Neural crest cell (in vitro differentiated cells): ENCODE measurements at places on chromosomes 6 and 20. TPM values are rescaled to one million over a fixed set of nuclear protein-coding genes. Genes with fewer than 3 reads are reported as not detected.

DNA sequence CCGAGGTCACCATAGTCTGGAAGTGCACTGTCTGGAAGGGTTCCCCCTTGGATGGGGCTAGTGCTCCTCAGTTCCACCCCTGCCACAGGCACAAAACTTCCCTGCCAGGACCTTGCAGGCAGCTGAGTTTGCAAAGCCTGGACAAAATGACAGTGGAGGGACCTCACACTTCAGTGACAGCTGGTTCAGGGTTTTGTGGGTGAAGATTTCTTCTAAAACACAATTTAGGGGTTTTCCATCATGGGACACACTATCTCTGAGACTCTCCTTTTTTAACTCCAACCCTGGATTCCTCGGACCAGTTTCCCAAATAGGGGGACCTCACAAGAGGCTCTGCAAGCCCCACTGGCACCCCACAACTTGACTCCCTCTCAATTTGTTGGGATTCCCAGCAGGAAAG lies 33.6 kb upstream of the PREX1 start:
- H3K4me1 ChIP-seq: peaks cover 14% of the 10 kb centered on the region
- H3K27ac ChIP-seq: no peak overlapping the region
- H3K4me3 ChIP-seq: no peak overlapping the region
- no peaks in the 10 kb centered on the region for H3K27me3 ChIP-seq
- DNase-seq: no peak

Gene HLA-DMA
- total RNA-seq: 0.89 and 1.7 TPM in 2 replicates

Gene TRAPPC3L
- total RNA-seq: not detected in 2 replicates

DNA sequence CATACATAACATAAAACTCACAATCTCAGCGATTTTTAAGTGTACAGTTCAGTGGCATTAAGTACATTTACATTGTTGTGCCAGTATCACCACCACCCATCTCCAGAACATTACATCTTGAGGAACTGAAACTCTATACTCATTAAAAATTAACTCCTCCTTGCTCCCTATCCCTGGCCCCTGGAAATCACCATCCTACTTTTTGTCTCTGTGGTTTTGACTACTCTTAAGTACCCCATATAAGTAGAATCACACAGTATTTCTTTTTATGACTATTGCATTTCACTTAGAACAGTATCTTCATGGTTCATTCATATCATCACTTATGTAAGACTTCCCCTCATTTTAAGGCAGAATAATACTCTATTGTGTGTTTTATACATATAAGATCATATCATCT lies 1108.1 kb downstream of the GRIK2 start:
- H3K36me3 ChIP-seq: no peaks in the 10 kb centered on the region
- H3K27me3 ChIP-seq: no peaks in the 10 kb centered on the region
- no peak overlapping the region for H3K4me3 ChIP-seq
- DNase-seq: no peak
- H3K27ac ChIP-seq: no peak overlapping the region
- H3K4me1 ChIP-seq: no peaks in the 10 kb centered on the region

DNA sequence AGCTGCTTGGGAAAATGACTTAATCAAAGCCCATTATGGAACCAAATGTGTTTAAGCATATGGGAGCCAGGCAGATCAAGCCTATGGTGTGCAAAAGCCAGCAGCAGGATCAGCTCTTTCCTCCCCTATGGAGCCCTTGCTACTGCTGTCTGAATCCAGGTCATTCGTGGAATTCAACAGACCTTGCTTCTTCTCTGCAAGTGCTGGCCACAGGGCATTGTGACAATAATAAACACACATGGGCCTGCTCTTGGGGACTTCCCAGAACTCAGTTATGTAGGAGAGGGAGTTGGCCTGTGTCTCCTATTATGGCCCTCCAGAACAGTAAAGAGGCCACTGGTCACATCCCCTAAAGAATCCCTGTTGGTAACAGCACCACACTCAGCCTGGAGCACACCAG lies 18.6 kb downstream of the GFOD1 start:
- no peak for DNase-seq
- no peak overlapping the region for H3K27ac ChIP-seq
- H3K27me3 ChIP-seq: no peaks in the 10 kb centered on the region
- no peaks in the 10 kb centered on the region for H3K36me3 ChIP-seq
- no peak overlapping the region for H3K4me3 ChIP-seq

DNA sequence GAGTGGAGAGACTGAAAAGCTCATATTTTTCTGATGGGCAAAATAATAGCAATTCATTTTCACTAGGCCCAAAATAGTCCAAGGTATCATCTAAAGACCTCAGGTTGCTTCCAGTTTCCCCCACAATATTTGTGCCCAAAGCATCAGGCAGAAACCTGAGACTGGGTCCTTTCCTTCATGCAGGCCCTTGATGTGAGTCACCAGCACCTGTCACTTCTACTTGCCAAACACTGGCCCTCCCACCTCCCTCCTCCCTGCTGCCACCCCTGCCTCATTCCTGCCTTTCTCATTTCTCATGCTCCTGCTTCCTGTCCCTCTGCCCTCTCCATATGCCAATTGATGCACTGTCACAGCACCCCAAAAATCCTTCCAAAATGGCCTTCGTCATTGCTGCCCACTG lies 230.4 kb upstream of the CST7 start:
- H3K4me3 ChIP-seq: no peak overlapping the region
- DNase-seq: no peak
- peaks cover 4% of the 10 kb centered on the region for H3K36me3 ChIP-seq
- peaks cover 29% of the 10 kb centered on the region for H3K27me3 ChIP-seq
- H3K27ac ChIP-seq: no peak overlapping the region
- H3K4me1 ChIP-seq: peaks cover 10% of the 10 kb centered on the region

GRCh38 chr20:41482647-41483552 lies 116.3 kb upstream of the EMILIN3 start:
- H3K27me3 ChIP-seq: no peaks in the 10 kb centered on the region
- H3K4me1 ChIP-seq: no peaks in the 10 kb centered on the region
- peaks cover 28% of the 10 kb centered on the region for H3K36me3 ChIP-seq
- no peak for DNase-seq

DNA sequence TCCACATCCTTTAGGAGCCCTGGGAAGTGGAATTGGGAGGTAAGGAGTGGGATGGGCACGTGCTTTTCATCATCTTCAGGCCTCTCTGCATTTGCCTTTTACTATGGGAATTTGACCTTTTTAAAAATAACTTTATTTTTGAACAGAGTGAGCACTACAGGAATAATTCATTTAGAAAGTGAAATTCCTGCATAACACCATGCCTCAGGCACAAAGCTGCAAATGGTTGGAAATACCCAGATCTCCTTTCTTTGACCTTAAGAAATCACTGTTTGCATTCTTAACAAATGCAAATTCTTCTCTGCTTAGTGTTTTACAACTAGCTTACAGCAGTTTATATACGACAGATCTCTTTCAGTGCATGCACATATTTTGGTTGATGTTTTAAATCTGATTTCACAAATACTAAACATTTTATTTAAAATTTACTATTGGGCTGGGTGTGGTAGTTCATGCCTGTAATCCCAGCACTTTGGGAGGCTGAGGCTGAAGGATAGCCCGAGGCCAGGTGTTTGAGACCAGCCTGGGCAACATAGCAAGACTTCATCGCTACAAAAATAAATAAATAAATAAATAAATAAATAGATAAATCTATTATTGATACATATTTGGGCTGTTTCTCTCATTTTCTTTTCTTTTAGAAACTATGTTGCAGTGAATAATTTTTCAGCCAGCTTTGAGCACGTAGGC lies 24.5 kb downstream of the CST8 start:
- H3K4me1 ChIP-seq: peaks cover 15% of the 10 kb centered on the region
- no peak overlapping the region for H3K4me3 ChIP-seq
- no peak for DNase-seq

DNA sequence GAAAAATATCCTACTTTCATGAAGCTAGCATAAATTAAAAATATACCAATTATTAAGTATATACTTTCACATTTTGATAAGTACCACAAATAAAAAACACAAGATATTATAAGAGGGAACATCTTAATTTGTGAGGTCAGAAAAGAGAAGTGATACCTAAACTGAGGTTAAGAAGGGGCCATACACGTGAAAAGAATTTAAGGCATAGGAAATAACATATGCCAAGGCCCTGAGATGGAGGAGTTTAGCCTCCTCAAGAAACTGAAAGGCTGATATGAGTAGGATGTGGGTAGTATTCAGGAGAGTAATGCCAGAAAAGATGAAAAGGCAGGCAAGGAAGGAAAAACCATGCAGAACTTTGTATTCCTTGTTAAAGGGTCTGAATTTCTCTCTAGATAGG lies 116.6 kb upstream of the HTR1E start:
- no peak for DNase-seq
- no peak overlapping the region for H3K4me3 ChIP-seq
- no peaks in the 10 kb centered on the region for H3K36me3 ChIP-seq
- no peaks in the 10 kb centered on the region for H3K27me3 ChIP-seq

DNA sequence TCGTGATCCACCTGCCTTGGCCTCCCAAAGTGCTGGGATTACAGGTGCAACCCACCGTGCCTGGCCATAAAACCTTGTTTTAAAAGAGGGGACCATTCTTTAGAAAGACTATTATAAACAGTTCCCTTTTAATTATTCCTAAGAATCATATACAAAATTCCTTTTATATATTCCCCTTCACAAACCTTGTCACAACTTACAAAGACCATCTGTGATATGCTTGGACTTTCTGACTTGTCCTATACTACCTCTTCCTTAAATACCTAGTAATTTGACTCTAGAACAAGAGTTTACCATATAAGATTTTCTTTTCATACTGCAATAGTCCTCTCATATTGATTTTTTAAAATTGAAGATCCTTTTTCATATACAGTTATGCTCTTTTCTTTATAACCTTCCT lies 135.8 kb upstream of the PRSS16 start:
- peaks cover 9% of the 10 kb centered on the region for H3K36me3 ChIP-seq
- H3K4me3 ChIP-seq: no peak overlapping the region
- no peaks in the 10 kb centered on the region for H3K4me1 ChIP-seq
- H3K27ac ChIP-seq: no peak overlapping the region

- peaks cover 5% of the 10 kb centered on the region for H3K4me1 ChIP-seq
- DNase-seq: no peak
- H3K4me3 ChIP-seq: no peak overlapping the region
- no peak overlapping the region for H3K27ac ChIP-seq
- H3K36me3 ChIP-seq: no peaks in the 10 kb centered on the region
- H3K27me3 ChIP-seq: no peaks in the 10 kb centered on the region
Measured at GRCh38 chr6:18330548-18331081, 56.5 kb upstream of the RNF144B start.

Gene SNRPB
- 385 and 391 TPM in 2 replicates for total RNA-seq
